ENCODE measurements at places on chromosomes 5 and 9. TPM values are rescaled to one million over a fixed set of nuclear protein-coding genes. Genes with fewer than 3 reads are reported as not detected.

DNA sequence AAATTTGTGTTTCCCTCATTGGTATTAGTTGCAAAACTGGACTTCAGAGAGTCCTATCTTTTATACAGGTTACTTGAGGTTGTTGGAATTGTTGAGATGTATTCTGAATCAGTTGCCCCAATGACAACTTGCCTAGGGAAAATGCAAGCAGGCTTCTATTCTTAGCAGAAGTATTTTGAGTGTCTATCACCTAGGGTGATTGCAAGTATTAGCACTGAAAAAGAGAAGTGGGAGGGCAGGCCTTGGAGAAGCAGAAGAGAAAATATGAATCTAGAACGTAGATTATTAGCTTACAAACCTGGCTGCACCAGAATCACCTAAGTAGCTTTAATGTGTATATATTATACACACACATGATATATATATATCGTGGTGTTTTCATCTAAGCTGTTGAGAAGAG lies 43.2 kb downstream of the ADAMTS12 start:
- no peak for DNase-seq

DNA sequence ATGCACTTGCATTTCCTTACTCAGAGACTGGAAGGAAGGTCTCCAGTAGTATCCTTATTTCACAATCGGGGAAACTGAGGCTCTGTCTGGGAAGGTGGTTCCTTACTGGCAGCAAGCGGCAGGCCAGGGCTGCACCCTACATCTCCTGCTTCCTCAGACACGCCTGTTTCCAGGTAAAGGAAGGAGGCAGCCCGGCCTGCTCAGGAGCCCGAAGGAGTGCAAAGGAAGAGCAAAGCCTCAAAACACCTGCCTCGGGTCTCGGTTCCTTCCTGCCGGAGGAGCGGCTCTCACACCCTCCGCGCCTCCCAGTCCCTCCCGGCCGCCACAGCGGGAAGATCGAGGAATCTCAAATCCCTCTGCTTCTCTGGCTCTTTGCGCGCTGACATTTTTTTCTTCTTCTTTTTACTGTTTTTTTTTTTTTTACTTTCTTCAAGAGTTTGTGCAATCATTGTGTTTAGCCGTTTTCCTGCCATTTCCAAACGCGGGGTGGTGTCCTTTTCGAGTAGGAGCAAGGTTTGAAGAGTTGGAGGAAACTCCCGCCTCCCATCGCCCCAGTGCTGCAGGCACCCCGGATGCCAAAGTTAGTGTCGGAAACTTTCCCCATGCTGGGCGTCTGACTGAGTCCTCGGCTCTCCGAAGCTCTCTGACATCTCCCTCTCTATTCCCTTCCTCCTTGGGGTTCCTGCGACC lies 1.0 kb downstream of the GGTA1 start:
- DNase-seq = peak; percentile 57

Gene FSTL4
- total RNA-seq = 59.8 TPM

GRCh38 chr9:93467062-93467416 lies 13.7 kb upstream of the FAM120AOS start:
- no peak for DNase-seq

- DNase-seq = no peak
Measured at GRCh38 chr9:122695696-122696095, 20.8 kb downstream of the OR1L3 start.

Gene ACOT12
- not detected for total RNA-seq

Gene SLCO6A1
- total RNA-seq = not detected

Gene FAM153A
- total RNA-seq = 35.5 TPM

DNA sequence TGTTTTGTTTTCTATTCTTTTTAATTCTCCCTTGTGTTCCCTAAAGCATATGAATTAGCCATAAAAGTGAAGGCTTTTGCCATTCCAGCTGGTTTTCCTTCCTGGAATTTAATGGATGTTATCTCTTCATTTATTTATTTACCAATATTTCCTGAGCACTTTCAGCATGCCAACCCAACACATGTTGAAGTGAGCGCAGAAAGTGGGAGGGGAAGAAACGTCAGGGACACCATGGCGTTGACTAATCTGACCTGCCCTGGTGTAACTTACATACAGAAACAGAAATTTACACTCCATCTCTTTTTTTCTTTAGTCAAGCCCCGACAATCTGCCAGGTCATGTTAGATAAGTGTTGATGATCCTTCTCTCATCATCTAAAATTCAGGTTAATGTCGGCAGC lies 247.5 kb downstream of the PCSK5 start:
- DNase-seq = no peak

DNA sequence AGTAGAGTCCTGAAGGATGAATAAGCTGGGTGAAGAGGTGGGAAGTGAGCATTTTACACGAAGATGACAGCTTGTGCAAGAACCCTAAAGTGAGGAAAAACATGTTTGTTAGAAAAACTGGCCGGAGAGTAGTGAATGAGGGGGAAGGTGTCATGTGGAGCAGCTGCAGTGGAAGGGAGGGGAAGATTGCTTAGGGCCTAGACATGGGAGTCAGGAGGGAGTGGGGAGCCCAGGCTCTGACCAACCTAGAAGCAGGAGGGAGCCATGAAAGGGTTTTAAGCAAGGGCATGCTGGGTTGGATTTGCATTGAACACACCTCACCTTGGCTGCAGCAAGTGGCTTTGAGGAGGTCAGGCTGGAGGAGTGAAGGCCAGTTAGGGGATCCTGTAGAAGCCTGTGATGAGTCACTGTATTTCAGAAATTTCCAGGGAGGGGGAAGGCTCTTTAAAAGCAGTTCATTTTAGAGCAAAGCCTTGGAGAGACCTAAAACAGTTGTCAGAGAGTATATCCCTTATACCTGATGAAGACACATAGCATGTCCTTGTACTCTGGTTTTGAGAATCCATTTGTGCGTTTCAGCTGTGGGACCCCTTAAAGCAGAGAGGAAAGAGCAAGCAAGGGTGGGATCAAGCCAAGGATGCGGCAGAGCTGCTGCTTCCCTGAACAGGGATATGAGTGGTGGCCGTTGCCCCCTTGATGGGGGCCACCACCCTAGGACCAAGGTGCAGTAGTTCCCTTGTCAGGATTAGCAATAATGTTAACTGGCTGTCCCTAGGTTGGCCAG lies 45.4 kb downstream of the ANGPTL2 start:
- no peak for DNase-seq

Gene KLF9
- 64.5 TPM for total RNA-seq

DNA sequence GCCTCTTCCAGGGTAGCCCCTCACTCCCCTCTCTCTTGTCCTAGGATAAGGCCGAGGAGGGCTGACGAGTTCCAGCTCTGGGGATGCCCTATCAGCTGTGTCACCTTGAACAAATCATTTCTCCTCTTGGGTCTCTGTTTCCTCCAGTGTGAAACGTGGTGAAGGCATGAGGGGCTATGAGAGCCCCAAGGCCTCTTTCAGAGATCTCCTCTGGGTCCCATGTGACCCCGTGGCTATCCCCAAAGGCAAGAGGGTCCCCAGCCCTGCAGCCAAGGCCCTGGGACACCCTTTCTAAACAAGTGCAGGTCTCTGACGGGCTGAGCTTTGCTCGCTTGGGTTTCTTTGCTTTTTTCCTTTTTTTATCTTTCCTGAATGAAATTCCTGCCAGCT lies 25.5 kb upstream of the SPTLC1 start:
- DNase-seq = no peak

- no peak for DNase-seq
Measured at GRCh38 chr5:145780982-145781381, 54.2 kb downstream of the PRELID2 start.

DNA sequence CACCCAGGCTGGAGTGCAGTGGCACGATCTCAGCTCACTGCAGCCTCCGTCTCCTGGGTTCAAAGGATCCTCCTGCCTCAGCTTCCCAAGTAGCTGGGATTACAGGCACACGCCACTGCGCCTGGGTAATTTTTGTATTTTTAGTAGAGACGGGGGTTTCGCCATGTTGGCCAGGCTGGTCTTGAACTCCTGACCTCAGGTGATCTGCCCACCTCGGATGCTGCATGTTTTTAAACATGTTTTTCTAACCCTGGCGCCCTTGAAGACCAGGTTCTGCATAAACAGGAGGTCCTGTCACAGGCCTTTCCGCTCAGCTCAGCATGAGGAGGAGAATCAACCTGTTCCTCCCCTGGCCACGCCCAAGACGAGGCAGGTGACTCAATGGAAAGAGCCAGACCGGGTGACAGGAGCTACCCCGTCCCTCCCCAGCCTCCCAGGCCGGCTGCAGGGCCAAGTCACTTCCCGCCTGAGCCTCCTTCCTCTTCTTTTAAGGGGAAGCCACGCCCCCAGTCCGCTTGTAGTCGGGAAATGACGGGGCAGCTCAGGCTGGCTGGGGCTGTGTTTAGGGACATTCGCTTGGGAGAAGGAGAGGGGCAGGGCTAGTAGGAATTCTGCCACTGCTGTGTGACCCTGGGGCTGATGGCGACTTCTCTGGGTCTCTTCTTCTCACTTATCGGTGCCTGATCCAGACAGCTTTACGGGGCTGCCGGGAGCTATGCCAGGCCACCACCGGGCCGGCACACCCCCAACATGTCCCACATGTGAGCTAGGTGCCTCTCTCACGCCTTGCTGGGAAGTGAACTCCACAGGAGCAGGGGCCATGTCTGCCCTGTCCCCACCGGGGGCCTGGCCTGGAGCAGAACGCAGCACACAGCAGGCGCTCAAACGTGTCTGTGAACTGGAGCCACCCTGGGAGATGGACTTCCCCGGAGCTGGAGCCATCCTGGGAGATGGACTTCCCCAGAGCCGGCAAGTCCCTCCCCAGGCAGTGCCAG lies 6.1 kb downstream of the NOTCH1 start:
- DNase-seq = peak; percentile 94

DNA sequence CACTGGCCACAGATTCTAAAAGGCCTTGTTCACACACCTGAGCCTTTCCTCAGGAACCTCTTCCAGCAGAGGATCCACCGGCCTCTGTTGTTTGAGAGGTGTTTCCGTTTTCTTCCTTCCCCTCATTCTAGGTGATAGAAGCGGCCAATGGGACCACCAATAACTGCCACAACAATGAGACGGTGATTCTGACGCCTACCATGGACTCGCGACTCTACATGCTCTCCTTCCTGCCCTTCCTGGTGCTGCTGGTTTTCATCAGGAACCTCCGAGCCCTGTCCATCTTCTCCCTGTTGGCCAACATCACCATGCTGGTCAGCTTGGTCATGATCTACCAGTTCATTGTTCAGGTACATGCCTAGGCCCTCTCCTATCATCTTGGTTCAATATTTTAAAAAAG lies 20.2 kb downstream of the SLC36A1 start:
- no peak for DNase-seq

DNA sequence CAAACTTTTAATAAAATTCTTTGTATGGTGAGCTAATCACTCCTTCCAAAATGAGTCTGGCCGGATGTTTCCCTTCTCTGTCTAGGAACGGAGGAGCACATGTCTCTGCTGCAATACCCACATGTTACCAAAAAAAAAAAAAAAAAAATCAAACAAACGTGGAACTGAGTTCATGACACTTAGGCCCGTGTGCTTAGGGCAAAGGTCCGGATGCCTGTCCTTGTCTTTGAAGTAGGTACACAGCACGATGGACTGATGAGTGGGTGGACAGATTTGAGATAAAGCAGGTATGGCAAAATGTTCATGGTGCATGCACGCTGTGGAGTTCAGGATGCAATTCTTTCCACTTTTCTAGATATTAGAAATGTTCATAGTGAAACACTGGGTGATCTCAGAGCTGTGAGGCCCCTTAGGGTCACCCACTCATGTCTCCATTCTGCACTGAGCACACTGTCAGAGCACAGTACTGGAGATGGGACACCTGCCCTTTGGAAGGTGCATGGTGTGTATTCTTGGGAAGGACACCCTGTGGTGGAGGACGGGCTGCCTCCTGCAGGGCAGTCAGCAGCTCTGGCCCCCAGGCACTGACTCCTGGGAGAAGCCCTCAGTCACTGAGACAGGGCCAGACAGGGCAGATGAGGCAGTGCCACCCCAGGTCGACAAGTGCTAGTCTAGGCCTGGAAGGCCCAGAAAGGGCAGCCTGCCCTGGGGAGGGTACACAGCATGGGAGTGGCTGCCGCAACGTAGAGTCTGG lies 43.6 kb downstream of the GADD45G start:
- no peak for DNase-seq

Gene PCDHB3
- 1.1 TPM for total RNA-seq

Gene DBH
- total RNA-seq = not detected

Gene IFNA13
- not detected for total RNA-seq

DNA sequence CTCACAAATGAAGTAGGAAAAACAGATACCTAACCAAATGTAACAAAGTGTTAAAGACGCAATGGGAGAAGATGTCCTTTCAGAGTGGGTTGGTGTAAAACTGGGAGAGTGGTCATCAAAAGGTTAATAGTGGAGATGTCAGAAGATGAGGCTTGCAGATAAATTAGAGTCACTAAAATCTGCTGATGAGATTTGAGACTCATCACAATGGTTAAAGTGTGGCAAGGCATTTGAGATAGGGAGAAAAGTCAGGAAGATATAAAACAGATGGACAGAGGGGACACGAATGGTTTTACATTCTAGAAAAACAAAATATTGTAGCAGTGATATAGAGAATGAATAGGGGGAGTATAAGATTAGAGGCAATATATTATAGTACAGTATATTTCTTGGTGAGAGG lies 406.0 kb upstream of the SEMA6A start:
- DNase-seq = no peak

Gene CDK9
- 81.0 TPM for total RNA-seq

DNA sequence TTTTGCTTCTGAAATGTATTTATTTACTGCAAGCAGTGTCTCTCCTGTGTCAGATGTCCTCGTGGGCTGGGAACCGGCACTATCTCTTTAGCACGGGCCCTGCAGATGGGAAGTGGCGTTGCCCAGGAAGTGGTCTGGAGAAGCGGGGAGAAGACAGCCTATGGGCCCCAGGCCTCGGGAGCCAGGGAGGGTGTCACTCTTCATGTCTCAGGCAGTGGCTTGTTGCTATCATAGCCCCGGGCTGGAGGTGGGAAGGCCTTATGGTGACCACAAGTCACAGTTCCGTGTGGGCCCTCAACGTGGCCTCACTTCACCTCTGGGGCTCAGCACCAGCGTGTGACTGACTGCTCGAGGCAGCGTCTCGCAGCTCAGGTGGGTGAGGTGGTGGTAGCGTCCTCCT lies 41.4 kb downstream of the SYK start:
- DNase-seq = peak; percentile 32

- no peak for DNase-seq
Measured at GRCh38 chr5:176690911-176691310, 43.6 kb downstream of the TSPAN17 start.

Gene XRCC4
- total RNA-seq = 7.0 TPM

DNA sequence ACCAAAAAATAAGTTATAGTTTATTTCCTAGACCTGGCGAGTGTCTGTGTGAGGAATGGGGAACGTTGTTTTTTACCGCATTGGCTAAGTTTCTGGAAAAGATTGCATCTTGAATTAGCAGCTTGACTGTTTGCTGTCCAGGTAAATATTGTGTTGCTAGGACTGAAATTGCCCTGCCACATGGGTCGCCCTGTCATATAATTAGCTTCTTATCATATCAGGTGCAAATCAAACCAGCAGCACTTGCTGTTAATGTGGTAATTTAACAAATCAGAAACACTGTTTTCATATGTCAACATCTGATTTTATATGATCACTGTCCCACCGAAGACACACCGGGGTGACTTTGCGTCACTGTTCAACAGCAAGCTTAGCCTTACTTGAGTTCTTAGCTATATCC lies 63.7 kb upstream of the ZNF622 start:
- no peak for DNase-seq

All from ureter (tissue), 1 donor.